Stimulated activated CD8-positive, alpha-beta memory T cell treated with anti-CD3 and anti-CD28 coated beads, Interleukin-4, amount 100 ng/mL, for 48 hours (primary cell): ENCODE measurements at places on chromosomes 1 and 21.

DNA sequence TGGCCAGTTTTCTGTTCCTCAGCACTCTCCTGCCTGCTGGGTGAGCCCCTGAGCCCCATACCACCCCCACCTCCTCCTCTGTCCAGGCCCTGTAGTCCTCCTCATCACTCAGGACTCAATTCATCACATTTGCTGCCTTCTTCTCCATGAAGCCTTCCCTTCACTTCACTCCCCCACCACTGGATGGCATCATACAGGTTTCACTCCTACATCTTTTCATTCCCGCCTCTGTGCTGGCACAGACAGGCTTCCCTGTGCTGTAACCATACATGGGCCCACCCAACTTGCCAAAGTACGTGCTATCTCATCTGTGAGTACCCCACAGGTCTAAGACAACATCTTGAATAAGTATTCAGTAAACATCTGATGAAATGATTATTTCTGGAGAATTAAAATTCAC, 56.9 kb downstream of the SLC45A1 start:
- peak; percentile 40 for DNase-seq

DNA sequence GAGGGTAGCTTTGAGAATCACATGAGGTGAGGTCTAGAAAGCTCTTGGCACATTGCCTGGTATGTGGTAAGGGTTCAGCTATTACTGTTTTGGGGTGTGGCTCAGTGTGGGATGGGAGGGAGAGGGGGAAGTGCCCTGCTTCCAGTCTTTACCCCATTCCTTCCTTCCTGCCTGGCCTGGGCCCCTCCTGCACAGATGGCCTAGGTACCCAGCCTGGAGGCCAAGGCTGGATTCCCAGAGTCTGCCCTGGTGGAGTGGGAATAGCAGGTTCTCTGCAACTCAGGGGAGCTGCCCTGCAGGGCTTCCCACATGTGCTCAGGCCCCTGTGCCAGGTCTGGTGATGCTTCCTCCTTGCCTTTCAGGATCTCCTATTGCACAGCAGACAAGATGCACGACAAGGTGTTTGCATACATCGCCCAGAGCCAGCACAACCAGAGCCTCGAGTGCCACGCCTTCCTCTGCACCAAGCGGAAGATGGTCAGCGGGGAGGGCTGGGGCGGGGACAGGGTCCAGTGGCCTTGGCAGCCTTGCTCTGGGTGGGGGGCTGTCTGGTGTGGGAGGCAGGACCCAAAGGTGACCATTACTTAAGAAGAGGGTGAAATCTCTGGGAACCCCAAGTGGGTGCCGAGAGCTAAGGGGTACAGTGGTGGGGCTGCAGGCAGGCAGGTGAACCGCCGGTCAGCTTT, 13.5 kb downstream of the LDLRAP1 start:
- DNase-seq = no peak

DNA sequence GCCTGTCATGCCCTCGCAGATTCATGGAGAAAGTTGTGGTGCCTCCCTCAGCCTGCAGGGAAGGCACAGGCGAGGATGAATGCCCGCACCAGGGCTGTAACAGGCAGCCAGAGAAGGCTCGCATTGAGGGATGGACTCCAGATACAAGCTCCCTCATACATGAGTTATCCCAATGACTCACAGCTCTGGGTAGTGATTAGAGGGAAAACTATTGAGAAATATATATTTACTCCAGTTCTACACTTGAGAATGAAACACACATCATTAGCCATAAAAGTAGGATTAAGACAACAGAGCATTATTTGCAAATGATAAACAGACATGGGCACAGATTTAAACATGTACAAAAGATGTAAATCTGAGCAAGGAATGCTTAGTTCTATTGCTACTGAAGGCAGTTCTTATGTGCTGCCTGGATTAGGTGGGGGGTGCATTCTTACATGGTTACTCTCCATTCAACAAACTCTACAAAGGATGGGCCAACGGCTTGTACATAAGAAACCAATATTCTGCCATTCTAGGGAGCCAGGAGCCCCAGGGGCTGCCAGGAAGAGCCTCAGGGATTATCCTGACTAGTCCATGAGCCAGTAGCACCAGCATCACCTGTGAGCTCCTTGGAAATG, 97.9 kb downstream of the CSMD2 start:
- DNase-seq = no peak

DNA sequence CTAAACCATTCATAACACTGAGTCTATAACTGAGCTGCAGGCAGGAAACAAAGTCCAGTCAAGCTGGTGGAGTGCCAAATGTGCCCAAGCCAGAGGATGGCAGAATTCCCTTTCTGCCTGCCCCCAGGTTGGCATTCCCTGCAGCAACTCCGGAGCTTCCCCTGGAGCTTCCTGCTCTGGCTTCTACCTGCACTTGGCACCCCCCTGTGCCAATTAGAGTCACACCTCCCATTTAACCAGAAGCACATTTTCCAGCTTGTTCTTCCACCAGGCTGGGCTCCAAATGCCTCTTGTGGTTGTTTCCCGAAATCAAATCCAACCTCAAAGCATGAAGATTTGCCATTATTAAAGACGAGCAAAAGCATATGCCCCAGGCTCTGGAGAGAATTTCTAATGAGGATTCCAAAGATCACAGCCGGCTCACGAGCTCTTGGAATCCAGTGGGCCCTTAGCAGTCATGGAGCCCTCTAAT, 294.5 kb downstream of the RRAGC start:
- no peak for DNase-seq

DNA sequence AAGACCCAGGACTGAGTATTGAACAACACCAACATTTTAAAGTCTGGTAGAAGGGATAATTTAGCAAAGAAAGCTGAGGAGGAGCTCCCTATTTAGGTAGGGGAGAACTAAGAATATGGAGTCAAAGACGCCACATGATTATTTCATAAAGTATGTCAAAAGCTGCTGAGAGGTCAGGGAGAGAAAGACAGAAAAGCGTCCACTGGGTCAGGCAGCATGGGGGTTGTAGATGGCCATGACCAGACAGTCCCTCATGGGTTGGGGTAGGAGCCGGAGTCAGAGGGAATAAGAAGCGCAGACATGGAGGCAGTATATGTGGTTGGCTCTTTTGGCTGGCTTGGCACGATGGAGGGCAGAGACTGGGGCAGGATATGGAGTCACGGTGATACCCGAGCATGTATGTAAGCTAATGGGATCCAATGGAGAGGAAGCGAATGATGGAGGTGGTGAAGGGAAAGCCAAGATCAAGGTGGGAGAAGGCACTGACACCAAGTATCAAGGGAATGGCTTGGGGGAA, 4.8 kb downstream of the C1orf115 start:
- no peak for DNase-seq

GRCh38 chr1:96660503-96660902, 61.1 kb upstream of the PTBP2 start:
- DNase-seq = no peak

GRCh38 chr1:28258628-28259251, 578 bp upstream of the SESN2 start:
- no peak for DNase-seq
